Hematopoietic multipotent progenitor cell treated with erythropoietin and hydrocortisone succinate and interleukin-3 and kit ligand, for 17 days (in vitro differentiated cells): ENCODE measurements at places on chromosomes 5 and 9.
A peak's percentile ranks its signal among the peaks of the same experiment; 100 is the strongest.

DNA sequence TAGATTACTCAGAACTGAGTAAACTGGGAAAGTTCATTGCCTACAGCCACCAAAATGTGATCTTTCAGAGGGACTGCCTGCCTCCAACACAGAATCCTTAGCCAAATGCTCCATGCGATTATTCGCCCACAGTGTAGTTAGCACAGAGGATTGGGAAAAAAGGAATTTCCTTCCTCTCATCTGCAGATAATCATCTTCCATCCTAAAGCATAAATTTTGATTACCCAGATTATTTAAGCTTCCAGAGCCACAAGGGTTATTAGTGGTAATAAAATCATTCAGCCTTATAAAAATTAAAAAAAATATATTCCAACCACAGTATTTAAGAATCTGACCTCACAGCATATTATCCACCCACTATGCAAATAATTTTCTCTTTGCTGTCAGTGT lies 285.3 kb upstream of the GRAMD2B start:
- DNase-seq: no peak

- DNase-seq: peak; percentile 79
These were observed at the start of gene PIP5K1B for GRCh38 chr9:68704814-68705530. Gene PIP5K1B (plus strand): TSS chr9:68705240. CDS start chr9:68822615, 117,375 bp downstream.

DNA sequence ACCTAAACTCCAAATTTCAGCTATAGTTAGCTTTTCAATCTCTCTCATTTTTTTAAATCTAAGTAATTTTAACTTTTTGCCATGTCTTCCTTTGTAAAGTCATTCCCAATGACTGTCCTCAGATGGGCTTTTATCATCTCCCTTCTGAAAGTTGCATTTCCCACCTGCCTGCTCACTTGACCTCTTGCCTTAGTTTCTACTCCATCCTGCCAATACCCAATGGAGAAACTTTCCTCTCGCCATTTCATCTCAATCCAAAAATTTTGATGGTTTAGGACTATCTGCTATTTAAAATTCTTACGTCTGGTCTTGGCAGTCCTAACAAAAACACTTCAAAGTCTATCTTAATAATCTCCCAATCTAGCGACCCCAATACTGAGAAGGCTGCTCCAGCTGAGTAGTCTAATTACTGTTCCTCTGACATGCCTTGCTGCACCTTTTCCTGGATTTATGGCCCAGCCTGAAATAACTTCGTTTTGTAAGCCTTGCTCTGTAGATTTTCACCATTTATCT lies 231.3 kb downstream of the PRR16 start:
- no peak for DNase-seq

DNA sequence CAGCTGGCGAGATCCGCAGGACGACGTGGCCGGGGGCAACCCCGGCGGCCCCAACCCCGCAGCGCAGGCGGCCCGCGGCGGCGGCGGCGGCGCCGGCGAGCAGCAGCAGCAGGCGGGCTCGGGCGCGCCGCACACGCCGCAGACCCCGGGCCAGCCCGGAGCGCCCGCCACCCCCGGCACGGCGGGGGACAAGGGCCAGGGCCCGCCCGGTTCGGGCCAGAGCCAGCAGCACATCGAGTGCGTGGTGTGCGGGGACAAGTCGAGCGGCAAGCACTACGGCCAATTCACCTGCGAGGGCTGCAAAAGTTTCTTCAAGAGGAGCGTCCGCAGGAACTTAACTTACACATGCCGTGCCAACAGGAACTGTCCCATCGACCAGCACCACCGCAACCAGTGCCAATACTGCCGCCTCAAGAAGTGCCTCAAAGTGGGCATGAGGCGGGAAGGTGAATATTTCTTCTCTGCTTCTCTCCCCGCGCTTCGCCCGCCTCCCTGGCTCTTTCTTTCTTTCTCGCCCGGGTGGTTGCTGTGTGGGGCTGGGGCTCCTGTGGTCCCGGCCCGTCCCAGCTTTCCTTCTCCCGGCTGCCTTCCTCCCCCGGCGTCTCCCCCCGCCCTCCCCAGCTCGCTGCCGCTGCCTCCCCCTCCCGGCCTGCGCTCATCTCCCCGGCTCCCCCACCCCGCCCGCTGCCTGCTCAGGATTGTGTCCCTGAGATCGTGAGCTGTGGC lies 2.2 kb downstream of the NR2F1 start:
- DNase-seq: no peak

- DNase-seq: no peak
These were observed 105.2 kb downstream of the WNK2 start for GRCh38 chr9:93288891-93289883.
